ENCODE measurements at places on chromosomes 5 and 9.

GRCh38 chr5:172689801-172690200 lies 48.7 kb downstream of the NEURL1B start:
- DNase-seq: no peak

DNA sequence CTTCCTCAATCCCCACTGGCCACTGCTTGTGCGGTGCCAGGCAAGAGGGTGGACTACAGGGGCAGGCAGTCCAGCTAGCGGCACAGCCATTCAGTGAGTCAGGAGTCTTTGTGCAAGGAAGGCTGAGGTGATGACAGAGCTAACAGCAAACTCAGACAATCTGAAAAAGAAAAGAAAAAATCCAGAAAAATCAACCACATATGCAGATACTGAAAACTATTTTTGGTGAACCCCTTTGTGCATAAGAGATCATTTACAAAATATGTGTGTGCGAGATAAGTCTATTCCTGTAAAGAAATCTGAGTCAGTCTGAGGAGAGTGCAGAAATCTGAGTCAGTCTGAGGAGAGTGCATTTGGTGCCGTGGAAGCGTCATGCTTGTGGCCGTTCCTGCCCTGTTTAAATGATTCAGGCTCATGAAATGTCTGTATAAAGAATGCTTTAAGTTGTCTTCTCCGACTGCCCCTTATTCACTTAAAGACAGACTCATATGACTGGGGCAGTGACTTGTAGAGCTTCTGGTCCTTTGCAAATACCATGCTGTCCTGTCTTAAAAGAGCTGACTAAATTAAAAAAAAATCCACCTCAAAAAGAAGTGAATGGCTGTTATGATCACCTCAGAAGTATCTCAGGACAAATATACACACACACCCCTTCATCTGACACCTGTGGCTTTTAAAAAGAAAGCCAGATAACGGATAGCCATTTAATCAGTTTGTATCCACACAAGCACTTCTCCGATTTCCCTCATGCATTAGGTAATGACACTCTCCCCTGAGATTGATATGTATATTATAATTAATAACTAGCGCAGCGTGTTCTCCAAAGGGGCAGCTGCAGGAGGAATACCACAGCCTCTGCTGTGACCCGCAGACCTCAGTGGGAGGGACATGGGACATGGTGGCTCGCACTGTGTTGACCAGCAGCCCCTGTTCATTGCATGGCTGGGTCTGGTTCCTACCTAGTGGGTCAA lies 47.3 kb downstream of the TRIO start:
- DNase-seq: no peak

DNA sequence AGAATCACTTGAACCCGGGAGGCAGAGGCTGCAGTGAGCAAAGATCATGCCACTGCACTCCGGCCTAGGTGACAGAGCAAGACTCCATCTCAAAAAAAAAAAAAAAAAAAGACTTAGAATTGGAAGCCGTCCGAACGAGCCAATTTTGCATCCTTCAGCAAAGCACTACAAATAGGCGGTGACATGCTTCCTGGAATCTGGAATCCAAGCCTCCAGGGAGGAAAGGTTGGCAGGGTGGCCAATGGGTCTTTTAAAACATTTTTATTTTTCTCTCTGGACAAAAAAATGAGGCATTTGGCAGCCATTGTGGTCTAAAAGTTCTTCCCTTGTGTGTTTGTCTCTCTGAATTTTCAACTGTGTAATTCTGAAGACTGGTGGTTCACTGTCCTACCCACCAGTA lies 26.4 kb downstream of the GGTA1 start:
- no peak for DNase-seq

GRCh38 chr9:93231121-93231694 lies 47.3 kb downstream of the WNK2 start:
- DNase-seq: no peak

DNA sequence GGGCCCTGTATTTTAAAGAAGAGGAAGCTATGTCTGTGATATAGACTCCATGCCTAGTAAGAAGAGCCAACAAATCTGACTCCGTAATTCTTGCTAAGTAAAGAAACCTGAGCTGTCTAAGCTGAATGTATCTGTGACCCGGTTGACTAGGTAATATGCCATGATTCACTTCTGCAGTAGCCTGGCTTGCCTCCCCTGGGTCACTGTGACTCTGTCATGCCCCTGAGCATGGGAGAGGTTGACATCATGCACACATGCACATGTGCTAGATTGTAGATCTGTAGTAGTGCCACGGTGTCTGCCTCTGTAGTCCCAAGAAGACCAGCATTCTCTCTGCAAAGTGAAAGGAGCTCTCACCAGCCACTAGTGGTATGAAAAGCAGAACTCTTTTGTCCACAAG lies 9.1 kb downstream of the SLC22A5 start:
- DNase-seq: no peak

GRCh38 chr5:108820983-108821382 lies 73.3 kb downstream of the FER start:
- DNase-seq: no peak

DNA sequence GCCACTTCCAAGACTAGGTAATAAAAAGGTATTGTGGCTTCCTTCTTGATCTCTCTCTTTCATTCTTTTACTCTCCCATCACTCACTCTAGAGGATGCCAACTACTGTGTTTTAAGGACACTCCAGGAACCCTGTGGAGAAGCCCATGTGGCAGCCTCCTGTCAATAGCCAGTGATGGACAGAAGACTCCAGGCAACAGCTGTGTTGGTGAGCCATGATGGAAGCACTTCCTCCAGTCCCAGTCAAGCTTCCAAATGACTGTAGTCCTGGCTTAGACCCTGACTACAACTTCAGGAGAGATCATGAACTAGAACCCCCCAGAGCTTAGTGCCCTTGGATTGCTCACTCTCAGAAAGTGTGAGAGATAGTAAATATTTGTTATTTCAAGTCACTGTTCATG lies 123.9 kb downstream of the PPP2R2B start:
- DNase-seq: no peak

GRCh38 chr5:43033841-43034590 lies 6.1 kb downstream of the ANXA2R start:
- DNase-seq: no peak

GRCh38 chr5:173246511-173246910 lies 11.5 kb upstream of the NKX2-5 start:
- no peak for DNase-seq

- DNase-seq: no peak
These were observed 276.7 kb downstream of the PLK2 start for GRCh38 chr5:58183078-58183785.

DNA sequence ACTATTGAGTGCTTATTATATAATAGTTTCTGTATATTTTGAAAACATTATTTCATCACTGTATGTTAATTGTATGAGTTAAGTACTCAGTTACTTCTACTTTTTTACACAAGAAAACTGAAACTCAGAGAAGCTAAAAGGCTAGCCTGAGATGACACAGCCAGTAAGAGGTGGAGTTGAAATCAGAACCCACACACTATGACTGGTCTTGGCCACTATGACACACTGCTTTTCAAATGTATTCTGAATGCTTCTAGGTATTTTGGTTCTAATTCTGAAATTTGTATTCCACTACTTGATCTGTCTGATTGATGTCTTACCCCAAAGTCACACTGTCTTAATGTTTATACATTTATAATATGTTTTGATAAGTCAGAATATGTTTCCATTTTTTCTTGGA lies 181.8 kb downstream of the ZDHHC21 start:
- no peak for DNase-seq

GRCh38 chr5:107219993-107220392 lies 450.7 kb downstream of the EFNA5 start:
- DNase-seq: no peak

DNA sequence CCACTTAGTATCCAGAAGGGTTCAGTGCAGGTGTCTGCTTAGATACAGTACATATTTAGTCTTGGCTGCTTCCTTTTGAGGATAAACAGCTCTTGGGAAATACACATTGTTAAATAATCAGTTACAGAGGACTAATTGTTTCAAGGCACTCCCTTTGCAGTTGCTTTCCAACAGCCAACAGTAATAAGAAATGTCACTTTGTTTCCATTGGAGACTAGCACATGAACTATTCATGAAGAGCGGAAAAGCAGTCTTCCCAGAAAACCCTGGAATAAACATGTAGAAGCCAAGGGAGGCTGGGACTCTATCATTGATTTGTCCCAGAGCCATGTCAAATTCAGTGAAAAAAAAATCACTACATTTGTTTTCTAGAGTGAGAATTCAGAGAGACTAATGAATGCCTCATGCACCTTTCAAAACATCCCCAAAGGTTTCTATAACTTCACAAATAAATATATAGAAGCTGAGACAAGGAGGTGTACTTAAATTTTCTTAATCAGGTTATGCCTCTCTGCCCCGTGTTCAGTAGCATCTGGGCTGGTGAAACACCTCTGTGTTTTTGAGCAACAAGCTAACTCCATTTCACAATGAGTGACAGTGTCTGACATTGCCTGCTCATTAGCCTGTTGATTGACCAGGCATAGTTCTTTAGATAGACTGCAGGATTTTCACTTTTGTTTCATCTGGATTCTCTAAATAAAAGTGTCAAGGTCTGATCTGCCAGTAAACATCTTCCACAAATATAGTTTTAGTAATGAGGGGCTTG lies 271.5 kb downstream of the ARRDC3 start:
- DNase-seq: peak; percentile 8

GRCh38 chr5:6674421-6674820 lies 38.8 kb upstream of the TENT4A start:
- DNase-seq: no peak

DNA sequence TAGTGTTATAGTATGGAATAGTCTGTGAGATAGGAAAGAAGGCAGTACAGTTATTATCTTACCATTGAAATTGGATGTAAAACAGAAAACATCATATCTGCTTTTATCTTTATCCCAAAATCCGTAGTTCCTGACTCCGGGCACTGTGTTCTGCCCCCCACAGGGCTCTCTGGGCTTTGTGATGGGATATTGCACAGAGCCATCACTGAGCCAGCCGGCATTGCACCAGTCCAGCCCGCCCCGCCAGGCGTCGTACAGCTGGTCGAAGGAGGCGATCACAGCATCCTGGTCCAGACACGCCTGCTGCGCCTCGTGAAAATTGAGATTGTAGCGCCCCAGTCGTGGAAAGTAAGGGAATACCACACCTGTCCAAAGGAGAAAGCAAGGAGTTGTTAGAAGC lies 76.4 kb downstream of the HAPLN1 start:
- no peak for DNase-seq

DNA sequence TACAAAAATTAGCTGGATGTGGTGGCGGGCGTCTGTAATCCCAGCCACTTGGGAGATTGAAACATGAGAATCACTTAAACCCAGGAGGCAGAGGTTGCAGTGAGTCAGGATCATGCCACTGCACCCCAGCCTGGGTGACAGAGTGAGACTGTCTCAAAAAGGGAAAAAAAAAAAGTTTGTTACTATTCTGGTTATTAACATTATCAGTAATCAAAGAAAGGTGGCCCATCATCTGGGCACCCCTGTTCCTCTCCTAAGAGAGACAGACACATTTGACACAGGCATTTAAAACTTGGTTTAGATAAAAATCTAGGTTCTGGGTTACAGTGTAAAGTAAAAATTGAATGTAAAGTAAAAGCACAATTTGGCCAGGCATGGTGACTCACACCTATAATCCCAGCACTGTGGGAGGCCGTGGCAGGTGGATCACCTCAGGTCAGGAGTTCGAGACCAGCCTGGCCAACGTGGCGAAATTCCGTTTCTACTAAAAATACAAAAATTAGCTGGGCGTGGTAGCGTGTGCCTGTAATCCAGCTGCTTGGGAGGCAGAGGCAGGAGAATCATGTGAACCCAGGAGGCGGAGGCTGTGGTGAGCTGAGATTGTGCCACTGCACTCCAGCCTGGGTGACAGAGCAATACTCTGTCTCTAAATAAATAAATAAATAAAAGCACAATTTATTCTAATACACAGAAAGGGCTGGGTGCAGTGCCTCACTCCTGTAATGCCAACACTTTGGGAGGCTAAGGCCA lies 16.7 kb upstream of the PHYHD1 start:
- no peak for DNase-seq

- DNase-seq: peak; percentile 17
These were observed 795.0 kb downstream of the EFNA5 start for GRCh38 chr5:106875591-106876297.

DNA sequence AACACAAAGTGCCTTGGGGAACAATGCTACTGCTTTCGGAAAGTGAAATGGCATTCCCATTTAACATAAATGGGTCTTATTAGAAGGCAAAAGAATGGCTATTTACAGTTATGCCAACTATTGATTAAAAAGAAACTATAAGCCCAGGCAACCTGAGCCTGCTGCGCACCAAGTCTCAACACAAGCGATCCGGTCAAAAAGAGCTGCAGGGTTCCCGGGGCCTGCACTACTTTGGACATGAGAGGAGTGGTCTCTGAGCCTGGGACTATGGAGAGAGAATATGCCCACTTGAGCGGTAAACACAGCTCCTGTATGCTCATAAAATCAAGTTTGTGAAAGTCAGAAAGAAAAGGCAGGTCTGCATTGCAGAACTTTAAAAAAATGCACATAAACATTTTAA lies 660.7 kb downstream of the EFNA5 start:
- no peak for DNase-seq

DNA sequence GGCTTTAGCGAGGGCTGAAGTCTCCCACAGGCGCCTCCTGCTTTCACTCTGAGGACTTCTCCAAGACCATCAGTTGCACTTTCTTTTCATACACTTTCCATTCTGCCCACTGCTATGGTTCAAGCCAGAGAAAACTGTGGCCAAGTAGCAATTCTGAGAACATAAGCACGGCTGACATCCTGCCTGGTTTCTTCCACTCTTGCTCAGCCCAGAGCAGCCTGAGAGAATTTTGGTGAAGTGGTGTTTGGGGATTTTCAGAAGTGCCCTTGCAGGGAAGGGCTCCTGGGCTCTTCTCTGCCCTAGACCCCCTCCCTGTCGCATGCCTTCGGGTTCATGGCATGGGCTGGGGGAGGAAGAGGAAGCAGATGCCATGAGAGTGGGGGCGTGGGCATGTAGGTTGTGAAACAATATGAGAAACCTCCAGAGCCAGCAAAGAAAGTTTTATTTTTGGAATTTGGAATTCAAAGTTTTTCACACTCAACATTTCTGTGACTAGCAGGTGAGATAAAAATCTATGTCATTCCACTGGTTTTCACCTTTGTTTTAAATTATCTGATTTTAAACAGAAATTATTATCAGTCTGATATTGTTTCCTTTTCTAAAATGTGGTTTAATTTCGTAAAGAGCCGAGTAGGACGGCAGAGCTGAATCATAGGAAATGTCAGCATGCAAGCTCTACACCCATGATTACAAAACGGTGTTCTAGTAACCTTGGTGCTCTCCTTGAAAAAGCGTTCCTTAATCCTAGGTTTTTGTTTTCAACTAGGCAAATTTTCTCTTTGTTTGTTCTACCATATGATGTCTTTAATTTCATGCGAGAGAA lies 27.8 kb upstream of the TNFSF8 start:
- DNase-seq: peak; percentile 82

DNA sequence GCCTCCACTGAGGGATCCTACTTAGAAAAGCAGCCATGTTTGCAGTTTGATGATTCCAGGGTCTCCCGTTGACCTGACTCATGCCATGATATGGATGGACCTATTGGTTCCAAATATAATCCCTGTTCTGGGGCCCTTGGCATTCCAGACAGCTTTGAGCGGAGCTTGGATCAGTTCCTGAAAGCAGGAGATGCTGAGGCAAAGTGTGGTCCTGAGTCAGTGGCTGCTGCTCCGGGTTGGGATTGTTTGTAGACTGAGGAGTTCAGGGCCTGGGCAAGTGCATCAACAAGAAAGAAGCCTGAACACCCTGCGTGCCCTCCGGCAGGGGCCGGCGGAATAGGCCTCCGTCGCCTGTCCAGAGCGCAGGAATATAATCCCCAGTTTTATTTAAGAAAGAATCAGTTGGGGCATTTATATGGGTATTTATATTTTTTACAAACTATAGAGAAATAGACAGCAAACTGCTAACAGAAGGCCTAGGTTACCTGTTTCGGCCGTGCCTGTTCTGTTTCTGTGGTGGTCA lies 50.6 kb downstream of the LRSAM1 start:
- DNase-seq: no peak

Measured in AML-193 (cell line).